COR-L47 (cell line): ENCODE measurements at places on chromosomes 6 and 20.

GRCh38 chr6:139473231-139473701 lies 98.8 kb upstream of the CITED2 start:
- no peak for DNase-seq

DNA sequence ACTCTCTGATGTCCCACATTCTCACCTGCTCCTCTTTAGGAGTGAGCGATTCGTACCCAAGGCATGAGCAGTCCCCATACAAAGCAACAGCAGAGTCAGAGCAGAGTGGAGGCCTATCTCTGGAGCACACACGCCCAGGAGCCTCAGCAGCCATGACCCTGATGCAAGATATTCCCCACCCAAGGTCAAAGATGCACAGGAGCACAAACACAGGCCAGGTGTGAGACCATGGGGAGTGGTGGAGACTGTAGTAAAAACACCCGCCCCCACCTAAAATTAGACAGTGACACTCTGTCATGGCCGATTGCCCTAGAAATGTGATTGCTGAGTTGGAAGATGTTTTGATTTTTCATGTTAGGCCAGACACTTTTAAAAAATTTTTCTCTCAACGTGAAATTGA lies 21.4 kb downstream of the RRBP1 start:
- no peak for DNase-seq

GRCh38 chr6:131867744-131868143 lies 59.9 kb downstream of the ENPP1 start:
- no peak for DNase-seq

- no peak for DNase-seq
Observed at GRCh38 chr6:28947831-28948270, 24.1 kb upstream of the TRIM27 start.

DNA sequence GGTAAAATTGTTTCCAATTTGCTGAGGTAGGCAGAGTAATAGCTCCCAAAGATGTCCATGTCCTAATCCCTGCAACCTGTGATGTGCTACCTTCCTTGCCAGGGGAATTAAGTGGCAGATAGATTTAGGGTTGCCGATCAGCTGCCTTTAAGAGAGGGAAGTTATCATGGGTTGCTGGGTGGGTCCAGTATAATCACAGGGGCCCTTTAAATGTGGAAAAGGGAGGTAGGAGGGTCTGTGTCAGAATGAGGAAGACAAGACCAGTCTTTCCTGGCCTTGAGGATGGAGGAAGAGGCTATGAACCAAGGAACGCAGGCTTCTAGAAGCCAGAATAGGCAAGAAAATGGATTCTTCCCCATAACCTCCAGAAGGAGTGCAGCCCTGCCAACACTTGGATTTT lies 50.7 kb downstream of the CTCFL start:
- DNase-seq, result no peak

DNA sequence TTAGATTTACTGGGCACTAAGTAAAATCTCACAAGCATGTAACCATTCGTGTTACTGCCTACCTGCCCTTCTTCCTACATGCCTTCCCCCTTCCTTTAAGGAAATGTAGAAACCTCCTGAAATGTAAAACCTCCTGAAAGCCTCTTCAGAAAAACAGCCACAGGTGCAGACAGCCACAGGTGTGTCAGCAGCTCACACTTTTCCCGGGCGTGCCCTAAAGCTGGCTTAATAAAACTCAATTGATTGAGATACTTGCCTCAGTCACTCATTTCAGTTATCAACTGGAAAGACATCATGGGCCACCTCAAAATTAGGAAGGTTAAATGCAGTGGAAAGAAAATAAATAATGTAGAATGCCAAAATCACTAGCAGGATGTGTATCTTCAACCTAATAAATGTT lies 23.1 kb upstream of the PBOV1 start:
- DNase-seq, result no peak

- DNase-seq, result no peak
Observed at GRCh38 chr6:1910621-1911407, 301.1 kb downstream of the FOXC1 start.

GRCh38 chr6:7417684-7418083 lies 28.1 kb downstream of the RIOK1 start:
- no peak for DNase-seq
